ENCODE measurements at places on chromosomes 12 and 14. TPM values are rescaled to one million over a fixed set of nuclear protein-coding genes. Genes with fewer than 3 reads are reported as not detected.

NACA gene
- total RNA-seq = 1,247 TPM

HNF1A gene
- total RNA-seq = not detected

OSBPL8 gene
- 40.6 TPM for total RNA-seq

KRT4 gene
- not detected for total RNA-seq

RPGRIP1 gene
- not detected for total RNA-seq

ZDHHC22 gene
- total RNA-seq = not detected
